Dorsolateral prefrontal cortex (tissue), 122 donors: ENCODE measurements at places on chromosomes 11 and 22.

DNA sequence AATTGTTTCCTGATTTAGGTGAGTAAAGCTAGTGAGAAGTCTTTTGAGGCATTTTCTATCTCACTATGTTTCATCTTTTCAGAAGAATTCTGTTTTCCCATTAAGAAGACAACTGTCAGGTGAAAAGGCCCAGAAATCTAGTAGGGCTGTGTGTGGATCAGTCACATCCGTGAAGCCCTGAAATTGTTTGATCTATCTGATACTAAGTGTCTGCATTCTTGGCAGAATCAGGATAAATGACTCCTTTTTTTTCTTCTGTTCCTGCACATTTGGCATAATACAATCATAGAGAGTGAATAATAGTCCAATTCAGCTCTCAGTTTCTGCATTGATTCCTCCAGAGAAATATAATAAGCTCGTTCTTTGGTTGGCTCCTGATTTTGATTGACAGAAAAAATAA, 208.3 kb downstream of the NAV2 start:
- DNase-seq, result no peak

DNA sequence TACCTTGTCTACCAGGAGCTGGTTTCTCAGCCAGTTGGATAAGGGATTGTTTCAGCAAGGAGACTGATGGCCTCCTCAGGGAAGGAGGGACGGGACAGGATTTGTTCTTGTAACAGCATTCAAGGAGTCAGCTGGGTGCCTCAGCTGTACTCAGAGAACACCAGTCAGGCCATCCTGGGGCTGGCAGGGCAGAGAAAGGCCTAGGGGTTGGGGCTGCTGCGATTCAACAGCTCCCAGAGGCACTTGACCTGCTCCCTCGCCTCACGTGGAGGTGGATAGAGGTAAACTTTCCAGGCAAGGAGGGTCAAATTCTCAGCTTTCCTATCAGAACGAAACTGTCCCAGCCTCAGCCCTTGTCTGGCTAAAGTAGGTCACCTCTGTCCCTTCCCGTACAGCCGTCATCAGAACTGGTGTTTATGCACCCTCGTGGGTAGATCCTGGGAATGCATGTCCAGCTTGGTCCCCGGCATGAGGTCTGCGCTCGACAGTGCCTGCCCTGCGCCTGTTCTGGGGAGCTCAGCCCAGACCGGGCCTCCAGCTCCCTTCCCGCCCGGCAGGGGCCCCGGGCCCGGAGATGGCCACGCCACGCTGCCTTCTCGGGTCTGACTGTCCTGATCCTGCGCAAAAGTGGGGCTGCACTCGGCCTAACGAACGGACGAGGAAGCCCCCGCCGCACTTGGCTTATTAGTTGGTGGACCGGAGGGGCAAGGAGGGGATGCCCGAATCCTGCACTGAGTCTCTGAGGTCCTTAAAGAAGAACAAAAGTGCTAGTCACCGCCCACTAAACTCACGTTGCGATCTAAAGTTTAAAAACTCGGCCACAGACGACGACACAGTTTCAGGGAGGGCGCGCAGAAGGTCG, 762 bp upstream of the CCDC134 start:
- DNase-seq, result peak; percentile 25

DNA sequence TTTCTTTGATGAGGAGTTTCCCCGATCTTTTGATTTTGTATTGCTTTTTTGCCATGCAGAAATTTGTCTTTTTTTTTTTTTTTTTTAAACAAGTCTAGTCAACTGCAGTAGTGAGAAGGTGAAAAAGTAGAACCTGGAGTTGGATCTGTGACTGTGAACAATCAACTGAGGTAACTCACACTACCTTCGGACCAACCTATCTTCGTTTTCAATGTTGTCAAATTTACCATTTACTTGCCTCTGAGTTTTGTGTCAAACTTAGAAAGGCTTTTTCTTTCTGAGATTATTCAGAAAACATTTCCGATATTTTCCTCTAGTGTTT, 20.5 kb downstream of the KLHL22 start:
- DNase-seq, result no peak

- DNase-seq, result no peak
Measured at GRCh38 chr11:124890683-124891372, 6.8 kb downstream of the ROBO4 start.

DNA sequence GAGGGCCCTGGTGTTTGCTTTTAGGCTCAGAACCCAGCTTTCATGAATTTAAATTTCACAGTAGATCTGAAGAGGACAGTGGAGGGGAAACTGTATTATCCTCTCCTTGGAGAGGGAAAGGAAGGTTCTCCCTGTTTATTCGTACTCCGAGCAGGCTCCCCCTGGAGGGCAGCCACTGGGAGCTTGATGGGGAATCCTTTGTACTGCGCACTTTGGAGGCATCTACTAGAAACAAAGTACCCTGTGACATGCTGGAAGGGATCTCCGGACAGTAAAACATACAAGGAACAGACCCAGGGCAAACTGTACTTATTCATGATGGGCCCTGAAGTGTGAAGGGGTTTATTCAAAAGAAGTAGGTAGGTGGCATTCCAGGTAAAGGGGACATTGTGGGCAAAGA, 27.2 kb downstream of the NAV2 start:
- no peak for DNase-seq

DNA sequence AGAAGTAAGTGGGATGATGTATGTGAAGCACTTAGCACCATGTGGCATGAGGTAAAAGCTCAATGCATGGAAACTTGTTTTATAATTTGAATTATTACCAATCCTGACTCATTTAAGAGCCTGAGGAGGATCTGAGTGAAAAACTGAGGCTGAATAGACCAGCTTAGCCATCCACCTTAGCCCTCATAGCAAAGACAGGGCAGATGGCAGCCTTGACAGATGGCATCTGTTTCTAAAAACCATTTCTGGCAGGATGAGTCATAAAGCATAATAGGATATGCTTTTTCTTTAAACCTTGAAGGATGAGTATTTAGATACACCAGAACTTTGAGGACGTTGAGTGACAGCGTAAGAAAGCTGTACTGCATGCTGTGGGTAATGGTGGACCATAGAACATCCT, 61.0 kb upstream of the NAV2 start:
- no peak for DNase-seq

GRCh38 chr22:18109410-18110193, 1.0 kb upstream of the TUBA8 start:
- no peak for DNase-seq

GRCh38 chr11:97610000-97610399, 1220.2 kb downstream of the JRKL start:
- DNase-seq, result no peak

- no peak for DNase-seq
Measured at GRCh38 chr11:113278925-113279324, 35.5 kb upstream of the TTC12 start.

DNA sequence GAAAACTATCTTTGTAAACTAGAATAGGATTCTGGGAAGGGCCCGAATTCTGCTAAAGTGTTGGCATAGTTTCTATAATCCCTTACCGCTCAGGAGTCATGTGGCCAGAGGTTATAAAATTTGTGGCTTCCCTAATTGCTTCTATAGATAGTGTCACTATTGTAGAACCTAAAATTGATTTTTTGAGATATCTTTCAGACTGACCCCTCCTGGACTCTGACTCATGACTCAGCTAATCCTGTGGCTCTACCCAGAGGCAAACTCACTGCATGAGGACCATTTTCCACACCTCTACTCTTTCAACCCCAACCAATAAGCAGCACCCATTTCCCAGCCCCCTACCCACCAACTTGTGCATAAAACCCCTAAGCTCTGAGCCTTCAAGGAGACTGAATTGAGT, 61.8 kb upstream of the PRSS23 start:
- no peak for DNase-seq

DNA sequence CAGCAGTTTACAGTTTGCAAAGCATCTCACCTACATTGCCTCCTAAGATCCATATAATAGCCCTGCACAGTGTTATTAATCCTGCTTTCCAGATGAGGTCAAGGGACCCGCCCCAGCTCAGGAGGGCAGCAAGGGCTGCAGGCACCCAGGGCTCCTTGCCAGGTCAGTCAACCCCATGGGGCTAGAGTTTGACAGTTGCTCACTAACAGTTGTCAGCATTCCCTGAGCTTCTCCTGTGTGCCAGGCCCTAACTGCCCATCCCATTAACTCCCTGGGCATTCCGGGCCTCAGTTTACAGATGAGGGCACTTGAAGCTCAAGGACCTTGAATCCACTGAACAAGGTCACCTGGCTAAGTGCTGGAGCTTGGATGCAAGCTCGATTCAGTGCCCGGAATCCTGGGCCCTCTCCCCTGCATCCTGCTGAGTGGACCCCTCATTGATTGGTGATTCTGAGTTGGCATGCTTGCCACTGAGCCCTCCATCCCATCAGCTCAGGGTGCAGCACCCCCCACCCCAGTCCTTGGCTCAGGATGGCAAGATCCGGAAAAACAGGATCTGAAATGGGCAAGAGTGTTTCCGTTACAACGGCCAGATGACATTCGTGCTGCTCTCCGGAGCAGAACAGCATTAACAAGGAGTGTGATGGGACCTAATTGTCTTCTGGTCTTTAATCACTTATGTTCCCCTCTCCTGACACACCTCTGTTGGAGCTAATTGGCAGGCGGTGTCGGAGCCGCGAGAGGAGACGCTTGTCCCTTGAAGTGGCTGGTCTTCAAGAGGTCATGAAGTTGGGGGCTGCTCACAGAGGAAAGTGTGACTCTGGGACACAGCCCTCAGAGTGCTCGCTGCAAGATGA, 87.4 kb upstream of the SHISAL1 start:
- peak; percentile 21 for DNase-seq

DNA sequence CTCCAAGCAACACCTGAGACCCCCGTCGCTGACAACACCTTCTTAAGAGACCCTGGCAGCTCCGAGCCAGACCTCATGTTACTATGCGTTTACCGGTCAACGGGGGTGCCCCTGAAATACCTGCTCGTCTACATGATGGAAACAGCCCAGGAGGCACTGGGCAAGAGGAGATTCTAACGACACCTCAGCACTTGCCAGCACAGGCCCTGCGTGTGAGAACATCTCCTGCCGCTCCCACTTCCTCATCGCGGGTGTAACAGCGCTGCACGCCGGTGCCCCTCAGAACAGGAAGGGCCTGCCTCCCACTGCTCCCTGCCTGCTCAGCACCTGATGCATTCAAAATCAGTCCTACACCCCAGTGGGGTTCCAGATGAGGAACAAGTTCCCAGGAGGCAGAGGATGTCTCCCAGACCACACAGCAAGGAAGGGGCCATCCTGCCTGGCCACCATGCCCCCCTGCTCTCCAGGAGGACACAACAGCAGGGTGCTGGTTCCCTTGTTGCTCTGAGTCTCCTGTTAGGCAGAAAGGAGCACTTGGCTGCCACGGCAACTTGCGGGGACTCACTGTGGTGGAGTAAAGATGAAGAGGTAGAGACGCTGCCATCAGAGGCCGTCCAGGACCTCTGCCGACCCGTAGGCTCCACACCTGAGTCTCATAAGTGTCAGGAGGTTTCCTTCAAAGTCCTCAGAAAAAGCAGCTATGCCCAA, 2.1 kb downstream of the TOLLIP start:
- no peak for DNase-seq

GRCh38 chr11:73233211-73233610, 15.1 kb downstream of the P2RY2 start:
- no peak for DNase-seq

- DNase-seq, result no peak
Measured at GRCh38 chr22:41600976-41601375, 11.3 kb upstream of the PMM1 start.

DNA sequence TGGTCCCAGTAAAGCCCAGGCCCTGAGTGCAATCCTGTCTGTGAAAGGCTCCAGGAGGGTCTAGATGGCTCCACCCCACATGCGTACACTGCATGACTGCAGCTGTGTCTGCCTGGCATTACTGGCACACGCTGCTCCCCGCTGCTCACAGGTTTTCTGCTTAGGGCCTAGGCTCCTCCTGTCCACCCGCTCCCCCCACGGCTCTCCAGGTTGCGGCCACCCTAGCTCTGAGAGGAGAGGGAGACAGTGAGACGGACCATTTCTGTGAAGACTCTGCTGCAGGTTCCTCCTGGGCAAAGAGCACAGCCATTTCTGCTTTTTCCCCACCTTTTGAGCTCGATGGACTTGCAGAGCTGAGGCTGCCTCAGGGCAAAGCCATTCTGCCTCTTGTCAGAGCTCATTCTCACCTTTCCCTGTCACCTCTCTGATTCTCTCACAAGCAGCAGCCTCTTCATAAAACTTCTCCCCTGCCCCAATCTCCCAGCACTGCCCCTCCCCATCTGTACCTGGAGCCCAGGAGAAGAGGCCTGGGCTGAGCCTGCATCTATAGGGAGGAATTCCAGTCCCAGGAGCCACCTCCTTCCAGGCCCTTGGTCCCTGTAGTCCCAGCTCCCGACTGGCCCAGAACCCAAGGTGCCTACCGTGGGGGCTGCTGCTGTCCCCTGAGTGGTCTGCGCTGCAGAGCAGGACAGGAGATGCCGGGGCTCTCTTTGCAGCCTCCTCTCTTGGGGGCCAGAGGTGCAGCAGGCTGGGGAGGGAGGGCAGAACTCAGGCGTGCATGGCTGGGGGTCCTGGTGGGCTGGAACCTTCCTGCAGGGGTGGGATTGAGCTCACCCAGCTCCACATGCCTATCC, 433.7 kb upstream of the B3GAT1 start:
- no peak for DNase-seq

DNA sequence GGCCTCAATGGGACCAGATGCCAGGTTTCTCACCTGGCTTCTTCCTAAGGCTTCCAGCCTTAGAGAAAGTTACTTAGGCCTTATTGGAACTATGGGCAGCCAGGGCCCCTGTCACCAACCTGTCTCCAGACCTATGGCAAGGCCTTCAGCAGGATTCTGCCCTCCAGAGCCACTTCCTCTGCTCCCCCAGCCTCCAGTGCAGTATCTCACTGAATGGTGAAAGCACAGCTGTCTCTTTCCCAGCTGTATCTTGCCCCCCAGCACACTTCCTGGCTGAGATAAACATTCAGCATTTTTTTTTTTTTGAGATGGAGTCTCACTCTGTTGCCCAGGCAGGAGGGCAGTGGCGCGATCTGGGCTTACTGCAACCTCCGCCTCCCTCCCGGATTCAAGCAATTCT, 1.5 kb downstream of the SLC2A11 start:
- no peak for DNase-seq

DNA sequence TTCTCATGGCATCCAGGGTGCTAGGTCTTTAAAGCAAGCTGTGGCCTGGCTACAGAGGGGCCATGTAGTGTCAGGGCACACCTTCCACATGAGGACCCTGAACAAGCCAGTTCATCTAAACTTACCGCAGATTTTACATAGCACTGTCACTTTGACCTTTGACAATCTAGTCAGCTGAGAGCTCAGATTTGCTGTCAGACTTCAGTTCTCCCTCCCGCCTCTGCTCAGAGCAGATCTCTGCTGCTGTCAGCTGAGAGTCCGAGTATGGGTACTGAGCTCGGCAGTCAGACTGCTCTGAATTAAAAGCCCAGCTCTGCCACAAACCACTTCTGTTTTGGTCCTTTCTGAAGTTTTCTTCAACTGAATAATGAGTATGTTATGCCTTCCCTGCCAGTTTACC, 507.1 kb downstream of the SOX6 start:
- no peak for DNase-seq

- no peak for DNase-seq
Measured at GRCh38 chr22:44894321-44894720, 115.5 kb downstream of the PHF21B start.

GRCh38 chr11:22774716-22775115, 54.9 kb downstream of the SVIP start:
- DNase-seq, result no peak

- no peak for DNase-seq
Measured at GRCh38 chr11:122240638-122241037, 124.6 kb upstream of the BLID start.
